ENCODE measurements at places on chromosomes 11 and 22.

DNA sequence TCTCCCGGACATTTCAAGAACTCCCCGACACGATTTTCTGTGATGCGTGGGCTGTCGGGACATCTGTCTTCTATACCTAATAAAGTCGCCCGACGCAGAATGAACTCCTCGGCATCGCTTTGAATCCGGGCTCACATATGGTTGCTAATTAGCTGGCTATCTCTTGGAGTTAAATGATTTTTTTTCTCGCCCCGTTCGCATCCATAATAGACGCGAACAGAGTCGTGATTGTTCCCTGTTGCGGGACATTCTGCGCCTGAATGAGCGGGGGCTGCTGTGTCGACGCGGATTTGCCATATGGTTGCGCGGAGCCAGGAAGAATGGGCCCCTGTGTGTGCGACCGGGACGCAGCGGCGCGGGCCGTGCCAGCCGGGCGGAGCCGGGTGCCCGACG is 16.4 kb downstream of the CDKN1C start:
- H3K36me3 ChIP-seq = peaks cover 2% of the 10 kb centered on the region
- peaks cover 27% of the 10 kb centered on the region for H3K27me3 ChIP-seq
- no peak for DNase-seq
- peaks cover 7% of the 10 kb centered on the region for H3K4me1 ChIP-seq
- H3K27ac ChIP-seq = no peak overlapping the region

DNA sequence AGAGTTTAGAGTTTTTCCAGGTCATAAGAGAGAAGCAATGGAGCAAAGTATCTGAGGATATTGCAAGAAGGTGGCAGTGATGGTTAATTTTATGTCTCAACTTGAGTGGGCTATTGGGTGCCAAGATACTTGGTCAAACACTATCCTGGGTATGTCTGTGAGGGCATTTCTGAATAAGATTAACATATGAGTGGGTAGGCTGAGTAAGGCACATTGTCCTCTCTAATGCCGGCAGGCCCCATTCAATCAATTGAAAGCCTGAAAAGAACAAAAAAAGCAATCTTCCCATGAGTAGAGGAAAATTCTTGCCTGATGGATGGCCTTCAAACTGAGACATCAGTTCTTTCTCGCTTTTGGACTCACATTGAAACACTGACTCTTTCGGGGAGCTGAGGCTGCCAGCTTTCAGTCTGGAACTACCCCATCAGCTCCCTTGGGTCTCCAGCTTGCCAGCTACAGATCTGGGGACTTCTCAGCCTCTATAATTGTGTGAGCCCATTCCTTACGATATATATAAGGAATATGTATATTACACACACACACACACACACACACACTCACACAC is 228.8 kb downstream of the BUD13 start:
- H3K36me3 ChIP-seq = no peaks in the 10 kb centered on the region
- no peak overlapping the region for H3K4me3 ChIP-seq
- no peak overlapping the region for H3K27ac ChIP-seq
- H3K27me3 ChIP-seq = peaks cover 10% of the 10 kb centered on the region
- no peaks in the 10 kb centered on the region for H3K4me1 ChIP-seq

- no peak overlapping the region for H3K27ac ChIP-seq
- H3K4me3 ChIP-seq = no peak overlapping the region
- H3K27me3 ChIP-seq = no peaks in the 10 kb centered on the region
- DNase-seq = no peak
Measured at GRCh38 chr11:128574576-128575011, 12.8 kb downstream of the ETS1 start.

- no peak overlapping the region for H3K27ac ChIP-seq
- H3K4me1 ChIP-seq = no peaks in the 10 kb centered on the region
- no peak overlapping the region for H3K4me3 ChIP-seq
- H3K27me3 ChIP-seq = peaks cover 17% of the 10 kb centered on the region
- H3K36me3 ChIP-seq = no peaks in the 10 kb centered on the region
Measured at GRCh38 chr11:14150878-14151277, 188.4 kb downstream of the SPON1 start.

- peaks cover 44% of the 10 kb centered on the region for H3K4me1 ChIP-seq
- H3K27me3 ChIP-seq = no peaks in the 10 kb centered on the region
- DNase-seq = no peak
- no peak overlapping the region for H3K4me3 ChIP-seq
Measured at GRCh38 chr11:68999093-68999747, 13.8 kb downstream of the MRGPRF start.

- no peak overlapping the region for H3K4me3 ChIP-seq
- no peaks in the 10 kb centered on the region for H3K36me3 ChIP-seq
- DNase-seq = no peak
- no peak overlapping the region for H3K27ac ChIP-seq
- H3K4me1 ChIP-seq = no peaks in the 10 kb centered on the region
- H3K27me3 ChIP-seq = peaks cover 24% of the 10 kb centered on the region
Measured at GRCh38 chr11:116403794-116404461, 368.9 kb downstream of the BUD13 start.

- peaks cover 4% of the 10 kb centered on the region for H3K36me3 ChIP-seq
- H3K4me3 ChIP-seq = peak overlapping the region; percentile 84
- H3K4me1 ChIP-seq = peaks cover 35% of the 10 kb centered on the region
- H3K27me3 ChIP-seq = no peaks in the 10 kb centered on the region
- peak overlapping the region; percentile 51 for H3K27ac ChIP-seq
Measured at GRCh38 chr11:64247729-64248531, 1.2 kb upstream of the PPP1R14B start.

DNA sequence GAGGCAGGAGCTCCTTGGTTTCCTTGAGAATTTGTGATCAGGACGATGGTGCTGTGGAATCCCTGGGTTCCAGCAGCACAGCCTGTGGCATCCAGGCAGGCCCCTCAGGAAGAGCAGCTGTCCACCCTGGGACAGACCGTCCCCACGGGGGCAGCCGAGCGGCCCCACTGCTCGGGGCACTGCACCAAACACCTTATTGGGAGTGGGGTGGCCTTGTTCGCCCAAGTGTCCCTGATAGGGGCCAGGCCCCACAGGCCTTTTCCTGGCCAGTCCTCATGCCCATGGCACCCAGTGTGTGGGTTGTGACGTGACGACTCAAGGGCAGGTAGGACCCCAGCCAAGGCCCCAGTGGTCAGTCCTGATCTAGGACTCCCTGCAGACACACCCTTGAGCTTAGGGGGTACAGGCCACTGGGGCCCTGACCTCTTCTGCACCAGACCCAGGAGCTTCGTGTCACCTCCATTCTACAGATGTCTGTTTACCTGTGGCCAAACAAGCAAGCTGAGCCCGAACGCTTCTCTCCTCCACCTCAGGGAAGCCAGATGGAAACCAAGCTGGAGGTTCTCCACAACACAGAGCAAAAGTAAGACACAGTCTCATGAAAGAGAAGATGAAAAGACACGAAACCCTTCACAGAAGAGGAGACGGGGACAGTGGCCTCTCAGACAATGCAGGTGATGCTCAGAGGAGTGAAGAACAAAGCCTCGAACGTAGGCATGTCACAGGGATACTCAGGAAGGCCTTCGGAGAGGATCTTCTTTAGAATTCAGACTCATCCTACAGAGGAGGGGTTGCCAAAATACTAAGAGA is 1.6 kb upstream of the BRD1 start:
- H3K27ac ChIP-seq = no peak overlapping the region
- peak overlapping the region; percentile 12 for H3K4me3 ChIP-seq
- H3K4me1 ChIP-seq = peaks cover 21% of the 10 kb centered on the region
- DNase-seq = no peak
- peaks cover 6% of the 10 kb centered on the region for H3K36me3 ChIP-seq
- H3K27me3 ChIP-seq = peaks cover 1% of the 10 kb centered on the region

DNA sequence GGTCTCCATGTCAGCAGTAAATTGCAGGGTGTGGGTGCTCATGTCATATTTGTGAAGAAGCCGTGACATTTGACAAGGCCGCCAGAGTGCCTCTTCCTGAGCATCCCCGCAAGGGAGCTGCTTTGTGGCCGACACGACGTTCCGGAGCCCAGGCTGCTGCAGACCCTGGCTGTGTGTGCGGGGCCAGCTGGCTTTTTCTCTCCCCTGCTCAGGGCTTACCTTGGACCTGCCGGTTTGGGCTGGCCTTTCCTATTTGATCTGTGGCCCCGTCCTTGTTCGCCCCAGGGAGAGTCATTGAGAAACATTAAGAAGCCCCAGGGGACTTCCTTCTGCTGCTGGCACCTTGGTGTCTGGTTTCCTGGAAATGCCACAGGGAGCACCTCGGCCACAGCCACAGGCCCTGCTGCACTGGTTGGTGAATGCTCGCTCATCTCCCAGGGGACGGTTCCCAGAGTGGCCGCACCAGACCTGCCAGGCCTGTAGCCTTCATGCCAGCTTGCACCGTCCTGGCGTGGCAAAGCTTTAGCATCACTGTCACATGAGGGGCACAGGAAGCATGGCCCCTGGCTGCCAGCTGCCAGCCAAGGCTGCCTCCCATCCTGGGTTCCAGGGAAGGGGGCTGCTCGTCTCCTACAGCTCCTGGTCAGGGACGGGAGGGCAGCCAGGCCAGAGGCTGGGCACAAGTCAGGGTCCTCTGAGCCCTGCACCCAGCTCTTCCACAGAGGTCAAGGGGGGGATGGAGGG is 5.4 kb downstream of the GRK2 start:
- H3K36me3 ChIP-seq = no peaks in the 10 kb centered on the region
- H3K27ac ChIP-seq = no peak overlapping the region
- H3K4me1 ChIP-seq = peaks cover 56% of the 10 kb centered on the region
- peak; percentile 75 for DNase-seq

- H3K27ac ChIP-seq = peak within 1 kb of the TSS; percentile 91
- no peaks in the 10 kb centered on the region for H3K27me3 ChIP-seq
- no peak for DNase-seq
- peaks cover 9% of the 10 kb centered on the region for H3K36me3 ChIP-seq
- H3K4me3 ChIP-seq = peak within 1 kb of the TSS; percentile 83
- H3K4me1 ChIP-seq = peaks cover 61% of the 10 kb centered on the region
Measured at GRCh38 chr11:65575568-65576231, at the start of gene EHBP1L1. TSS of gene EHBP1L1 (plus strand) at chr11:65576053. CDS start at chr11:65576303, 250 bp downstream.

GRCh38 chr22:21622919-21623647 is 6.7 kb downstream of the YDJC start:
- H3K36me3 ChIP-seq = peaks cover 2% of the 10 kb centered on the region
- H3K4me3 ChIP-seq = no peak overlapping the region
- no peaks in the 10 kb centered on the region for H3K27me3 ChIP-seq
- H3K4me1 ChIP-seq = peaks cover 62% of the 10 kb centered on the region

- peaks cover 11% of the 10 kb centered on the region for H3K36me3 ChIP-seq
- no peak overlapping the region for H3K27ac ChIP-seq
- no peaks in the 10 kb centered on the region for H3K27me3 ChIP-seq
Measured at GRCh38 chr11:66225066-66225465, 43.4 kb upstream of the RAB1B start.

DNA sequence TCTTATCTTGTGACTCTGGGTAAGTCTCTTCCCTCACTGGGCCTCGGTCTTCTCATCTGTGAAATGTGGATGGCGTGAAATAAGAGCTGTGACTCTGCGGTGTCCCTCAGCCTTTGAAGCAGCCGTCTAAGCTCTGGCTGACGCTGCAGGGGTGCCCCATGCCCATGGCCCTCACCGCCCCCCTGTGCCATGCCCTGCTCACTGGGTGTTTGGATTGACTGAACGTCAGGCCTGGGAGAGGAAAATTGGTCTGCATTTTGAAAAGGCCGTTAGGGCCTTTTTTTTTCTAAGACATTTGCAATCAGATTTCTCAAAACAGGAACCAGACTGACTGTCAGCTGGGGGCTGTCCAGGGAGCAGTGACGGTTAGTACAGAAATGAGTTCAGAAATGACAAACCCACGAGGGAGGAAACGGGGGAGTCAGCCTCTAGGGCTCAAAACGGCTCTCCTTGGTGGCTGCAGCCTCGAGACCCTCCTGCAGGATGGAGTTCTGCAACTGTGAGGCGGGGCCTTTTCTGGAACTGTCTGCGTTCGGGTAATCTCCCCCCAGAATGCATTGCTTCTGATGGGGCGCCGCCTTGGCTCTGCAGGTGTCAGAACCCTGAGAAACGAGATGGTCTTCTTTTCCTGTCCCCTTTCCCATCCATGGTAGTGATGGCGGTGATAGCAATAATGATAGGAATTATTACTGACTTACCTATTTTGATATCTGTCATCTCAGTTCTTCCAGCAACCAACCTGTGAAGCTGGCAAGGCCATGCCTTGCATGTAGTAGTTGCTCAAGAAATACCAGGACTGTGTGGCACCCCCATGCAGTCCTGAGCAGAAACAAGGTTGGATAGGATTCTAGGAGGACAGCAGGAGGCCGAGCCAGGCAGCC is 2.0 kb downstream of the GRK2 start:
- DNase-seq = peak; percentile 26
- H3K27ac ChIP-seq = peak overlapping the region; percentile 2
- H3K4me1 ChIP-seq = peaks cover 53% of the 10 kb centered on the region
- no peaks in the 10 kb centered on the region for H3K27me3 ChIP-seq
- no peaks in the 10 kb centered on the region for H3K36me3 ChIP-seq

DNA sequence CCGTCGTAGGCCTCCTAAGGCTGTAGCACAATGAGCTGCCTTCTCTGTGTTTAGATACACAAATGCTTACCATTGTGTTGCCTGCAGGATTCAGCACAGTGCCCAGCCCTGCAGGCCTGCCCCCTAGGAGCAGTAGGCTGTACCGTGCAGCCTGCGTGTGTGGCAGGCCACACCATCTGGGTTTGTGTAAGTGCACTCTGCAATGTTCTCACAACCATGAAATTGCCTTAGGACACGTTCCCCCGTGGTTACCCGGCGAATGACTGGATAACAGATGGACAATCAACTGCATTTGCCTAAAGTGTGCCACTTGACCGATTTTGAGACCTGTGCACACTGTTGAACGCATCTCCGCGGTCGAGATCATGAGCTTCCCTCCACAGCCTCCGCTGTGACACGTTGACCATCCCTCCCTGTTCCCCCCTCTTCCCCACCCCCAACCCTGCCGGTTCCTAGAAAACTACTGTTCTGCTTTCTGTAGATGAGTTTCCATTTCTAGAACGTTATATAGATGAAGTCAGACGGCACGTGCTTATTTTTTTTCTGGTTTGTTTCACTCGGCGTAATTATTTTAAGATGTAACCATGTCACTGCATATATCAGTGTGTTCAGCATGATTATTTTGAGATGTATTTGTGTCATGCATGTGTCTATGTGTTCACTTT is 22.2 kb upstream of the CTSD start:
- H3K4me3 ChIP-seq = no peak overlapping the region
- H3K27me3 ChIP-seq = no peaks in the 10 kb centered on the region
- no peak for DNase-seq

DNA sequence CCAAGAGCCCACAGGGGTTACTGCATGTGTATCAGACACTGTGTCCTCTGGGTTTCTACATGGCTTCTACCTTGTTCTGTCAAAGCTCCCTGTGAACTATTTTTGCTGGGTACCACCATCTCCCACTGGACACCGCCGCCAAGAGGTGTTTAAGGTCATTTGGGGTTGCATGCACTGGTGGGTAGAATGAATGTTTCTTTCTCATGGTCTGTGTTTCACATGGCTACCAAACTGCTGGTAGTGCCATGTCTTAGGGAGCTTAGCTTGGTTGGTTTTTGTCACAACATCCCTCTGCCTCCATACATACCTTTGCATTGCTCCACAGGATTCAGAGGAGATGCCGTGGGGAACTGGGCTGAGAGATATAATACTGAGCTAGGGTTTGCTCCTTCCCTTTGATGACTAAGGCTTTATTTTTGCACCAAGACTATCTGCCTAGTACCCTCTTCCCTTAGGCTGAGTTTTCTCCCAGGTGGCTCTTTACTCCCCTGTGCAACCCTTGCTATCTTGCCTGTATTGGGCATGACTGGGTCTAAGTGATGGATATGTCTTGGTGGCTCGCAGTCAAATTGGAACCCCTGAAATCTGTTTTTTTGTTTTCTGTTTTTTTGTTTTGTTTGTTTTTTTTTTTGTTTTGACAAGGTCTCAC is 73.2 kb downstream of the BDNF start:
- no peak overlapping the region for H3K27ac ChIP-seq
- peaks cover 19% of the 10 kb centered on the region for H3K27me3 ChIP-seq
- no peak overlapping the region for H3K4me3 ChIP-seq
- peaks cover 2% of the 10 kb centered on the region for H3K36me3 ChIP-seq
- H3K4me1 ChIP-seq = no peaks in the 10 kb centered on the region
